AG04450 (cell line): ENCODE measurements at places on chromosomes 1 and 21. TPM values are rescaled to one million over a fixed set of nuclear protein-coding genes. Genes with fewer than 3 reads are reported as not detected.

VWA5B1 gene
- polyA plus RNA-seq: not detected in 2 replicates

- no peak for DNase-seq
Observed at GRCh38 chr21:29115899-29116298, 14.5 kb upstream of the MAP3K7CL start.

DNA sequence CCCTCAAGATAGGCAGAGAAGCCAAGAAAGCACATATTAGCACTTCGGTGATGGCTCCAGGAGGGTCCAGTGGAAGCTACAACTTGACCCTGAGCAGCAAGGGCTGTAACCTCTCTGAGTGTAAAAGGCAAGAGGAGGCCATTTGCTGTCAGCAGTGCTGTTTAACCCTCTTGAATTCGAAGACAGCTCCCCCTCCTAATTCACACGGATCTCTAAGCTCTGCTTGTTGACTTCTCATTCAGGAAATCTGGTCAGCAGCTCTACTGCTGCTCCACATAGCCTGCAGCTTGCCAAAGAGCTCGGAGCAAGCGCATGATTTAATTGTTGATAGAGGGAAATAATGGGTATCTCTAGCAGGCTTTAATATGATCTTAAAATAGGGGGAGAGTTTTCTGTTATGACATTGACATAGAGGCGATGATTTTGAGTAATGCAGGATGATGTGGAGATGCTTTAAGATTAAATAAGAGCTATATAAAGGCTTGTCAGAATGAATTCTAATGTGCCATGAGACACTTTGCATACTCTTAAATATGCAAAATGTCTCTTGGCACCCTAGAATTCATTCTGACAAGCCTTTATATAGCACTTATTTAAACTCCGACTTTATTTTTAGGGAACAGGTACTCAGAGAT, 79.4 kb upstream of the USH2A start:
- no peak for DNase-seq

GRHL3 gene
- polyA plus RNA-seq: 0.04 TPM in 1 of 2 replicates, not detected in the other

- DNase-seq: no peak
Observed at GRCh38 chr1:101029184-101029583, 3.6 kb upstream of the DPH5 start.

SAMSN1 gene
- not detected in 2 replicates for polyA plus RNA-seq

DNA sequence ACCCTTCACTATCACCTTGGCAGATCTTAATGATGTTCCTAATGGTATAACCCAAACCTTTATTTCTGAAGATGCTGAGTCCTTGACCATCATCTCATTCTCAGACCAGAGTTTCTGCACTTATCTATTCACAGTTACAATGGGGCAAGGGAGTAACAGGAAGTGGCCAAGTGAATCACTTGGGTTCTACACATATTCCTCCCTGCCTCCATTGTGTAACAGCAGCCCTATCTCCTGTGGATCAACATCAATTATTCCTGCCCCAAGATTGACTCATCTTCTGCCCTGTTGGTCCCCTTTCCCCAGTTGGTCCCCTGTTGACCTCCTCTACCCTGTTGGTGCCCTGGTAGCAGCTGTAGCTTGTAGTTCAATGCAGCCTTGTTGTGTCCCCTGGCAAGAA, 10.3 kb upstream of the S100A7 start:
- DNase-seq: no peak

CYP4Z1 gene
- polyA plus RNA-seq: not detected in 2 replicates

- DNase-seq: no peak
Observed at GRCh38 chr21:43598416-43599120, 60.7 kb downstream of the HSF2BP start.

DNA sequence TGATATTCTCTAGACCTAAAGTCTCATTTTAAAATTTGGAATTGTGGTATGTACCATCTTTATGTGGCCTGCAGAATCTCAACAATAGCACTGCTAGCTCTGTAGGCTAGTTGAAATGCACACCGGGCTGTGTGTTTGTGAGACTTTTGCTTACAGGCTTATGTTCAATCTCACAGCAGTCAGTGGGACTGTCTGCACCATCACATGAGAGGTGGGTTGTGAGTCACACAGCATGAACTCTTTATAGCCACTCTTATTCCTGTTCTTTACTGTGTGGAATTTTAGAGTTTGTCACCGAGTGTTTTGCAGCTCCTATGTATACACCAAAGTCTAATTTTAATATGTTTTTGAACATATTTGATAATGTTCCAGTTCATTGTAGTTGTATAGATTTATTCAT, 74.6 kb downstream of the RASAL2 start:
- DNase-seq: peak; percentile 13

GRCh38 chr1:150221552-150221951, 14.4 kb downstream of the ANP32E start:
- no peak for DNase-seq

DNA sequence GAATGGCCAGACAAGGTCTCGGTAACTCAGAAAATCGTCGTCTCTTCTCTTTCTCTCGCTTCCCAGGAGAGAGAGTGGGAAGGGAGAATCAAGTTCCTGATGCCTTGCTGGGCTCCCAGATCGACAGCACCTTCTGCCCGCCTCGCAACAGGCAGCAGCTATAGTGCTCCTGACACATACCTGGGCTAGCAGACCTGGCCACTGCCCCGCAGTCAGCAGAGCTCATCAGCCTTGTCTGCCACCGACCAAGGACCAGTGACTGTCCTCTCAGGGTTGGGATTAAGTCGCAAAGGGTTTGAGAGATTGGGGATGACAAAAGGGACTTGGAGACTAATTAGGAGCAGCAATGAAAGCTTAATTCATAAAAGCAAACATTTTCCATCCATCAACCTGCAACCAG, 4.1 kb downstream of the RUNX3 start:
- DNase-seq: no peak
